ENCODE measurements at places on chromosomes 6 and 20.

DNA sequence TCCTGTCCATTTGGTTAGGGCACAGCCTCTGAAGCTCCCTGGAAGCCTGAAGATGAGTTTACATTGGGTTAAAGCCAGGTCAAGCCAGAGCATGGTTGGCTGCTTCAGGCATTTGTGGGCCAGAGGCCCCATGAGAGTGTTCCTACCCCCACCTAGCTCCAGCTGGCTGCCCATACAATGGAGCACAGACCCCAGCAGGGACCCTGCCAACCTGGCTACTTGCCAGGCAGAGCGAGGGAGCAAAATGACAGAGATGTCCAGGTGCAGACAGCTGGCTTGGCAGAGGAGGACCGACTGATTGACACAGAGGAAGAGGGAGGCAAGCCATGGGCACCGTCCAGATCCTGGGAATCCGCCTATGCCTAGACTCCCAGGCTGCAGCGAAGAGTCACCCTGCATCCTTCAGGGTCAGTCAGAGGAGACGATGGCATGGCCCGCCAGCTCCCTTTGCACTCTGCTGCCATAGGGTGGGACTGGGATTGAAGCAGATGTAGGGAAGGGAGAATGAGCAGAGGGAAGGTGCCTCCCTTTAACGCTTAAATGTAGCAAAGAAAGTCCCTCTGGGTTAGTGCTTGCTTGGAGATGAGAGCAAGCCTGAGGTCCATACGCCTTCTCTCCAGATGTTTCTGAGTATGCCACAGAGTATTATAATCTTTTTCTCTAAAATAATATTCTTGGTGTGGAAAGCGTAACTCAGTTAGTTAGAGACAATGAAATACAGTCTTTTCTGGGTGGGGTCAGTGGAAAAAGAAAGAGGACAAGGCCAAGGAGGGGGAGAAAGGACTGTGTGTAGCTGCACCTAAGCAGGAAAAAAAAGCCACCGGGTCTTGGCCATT, 77.6 kb upstream of the FYN start:
- no peak for DNase-seq

DNA sequence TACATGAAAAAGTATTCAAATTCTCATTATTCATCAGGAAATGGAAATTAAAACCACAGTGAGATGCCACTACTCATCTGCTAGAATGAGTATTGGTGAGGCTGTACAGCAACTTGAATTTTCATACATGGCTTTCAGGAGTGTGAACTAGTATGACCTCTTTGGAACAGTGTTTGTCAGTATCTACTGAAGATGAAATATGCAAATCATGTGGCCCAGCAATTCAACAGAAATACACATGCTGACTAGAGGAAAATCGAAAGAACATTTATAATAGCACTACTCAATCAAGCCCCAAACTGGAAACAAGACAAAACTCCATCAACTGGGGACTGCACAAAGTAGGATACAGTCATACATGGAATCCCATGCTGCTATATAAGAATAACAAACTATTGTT, 102.2 kb downstream of the DCDC2 start:
- DNase-seq: no peak

GRCh38 chr6:44132476-44132875, 5.1 kb downstream of the TMEM63B start:
- no peak for DNase-seq

DNA sequence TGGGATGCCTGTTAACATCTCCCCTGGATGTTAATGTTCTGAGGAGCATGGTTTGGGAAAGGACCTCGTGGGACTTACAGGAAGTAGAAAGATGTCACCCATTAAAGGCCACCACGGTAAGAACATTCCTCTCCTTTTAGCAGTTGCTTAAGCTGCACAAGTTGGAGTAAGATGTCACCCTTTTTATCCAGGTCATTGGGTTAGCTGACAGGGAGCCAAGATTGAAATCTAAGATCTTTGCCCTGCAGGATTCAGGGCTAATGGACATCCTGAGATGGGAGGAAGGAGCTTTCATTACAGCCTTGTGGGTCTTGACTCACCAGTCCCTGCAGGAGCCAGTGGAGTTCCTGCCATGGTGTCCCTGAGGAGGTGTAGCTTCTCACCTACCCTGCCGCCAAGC, 22.1 kb downstream of the PABPC1L start:
- no peak for DNase-seq

DNA sequence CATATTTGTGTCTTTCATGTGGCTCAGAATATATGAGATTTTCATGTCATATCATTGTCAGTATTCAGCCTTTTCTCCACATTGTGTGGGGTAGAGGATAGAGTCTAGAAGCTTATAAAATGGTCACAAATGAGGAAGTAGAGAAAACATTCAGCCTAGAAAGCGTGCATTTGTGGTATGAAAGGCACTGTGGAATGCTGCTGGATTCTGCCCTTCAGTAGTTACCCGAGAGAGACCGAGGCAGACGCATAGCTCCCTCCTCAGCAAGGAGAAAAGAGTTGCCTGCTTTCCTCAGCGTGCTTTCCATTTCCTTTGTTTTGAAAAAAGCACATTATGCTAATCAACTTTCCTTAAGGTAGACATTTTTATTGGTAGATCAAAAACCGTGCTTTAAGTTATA, 28.7 kb downstream of the MYB start:
- no peak for DNase-seq

GRCh38 chr6:125192610-125192930, 39.0 kb downstream of the TPD52L1 start:
- no peak for DNase-seq

DNA sequence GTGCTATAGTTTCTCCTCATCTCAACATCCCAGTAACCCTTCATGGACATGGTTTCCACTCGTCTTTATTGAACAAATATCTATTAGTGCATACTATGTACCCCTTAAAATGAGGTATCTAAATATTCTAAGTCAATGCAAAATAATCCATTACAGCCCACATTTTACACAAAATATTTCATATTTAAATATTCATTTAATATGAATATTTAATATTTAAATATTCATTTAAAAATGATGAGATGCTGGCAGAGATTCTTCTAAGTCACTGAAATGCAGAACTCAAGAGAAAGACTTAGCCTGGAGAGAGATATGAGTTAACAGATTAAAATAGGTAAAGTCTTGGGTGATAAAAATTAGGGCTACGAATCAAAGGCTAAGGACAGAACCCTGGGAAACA, 17.9 kb downstream of the EPB41L2 start:
- DNase-seq: no peak

DNA sequence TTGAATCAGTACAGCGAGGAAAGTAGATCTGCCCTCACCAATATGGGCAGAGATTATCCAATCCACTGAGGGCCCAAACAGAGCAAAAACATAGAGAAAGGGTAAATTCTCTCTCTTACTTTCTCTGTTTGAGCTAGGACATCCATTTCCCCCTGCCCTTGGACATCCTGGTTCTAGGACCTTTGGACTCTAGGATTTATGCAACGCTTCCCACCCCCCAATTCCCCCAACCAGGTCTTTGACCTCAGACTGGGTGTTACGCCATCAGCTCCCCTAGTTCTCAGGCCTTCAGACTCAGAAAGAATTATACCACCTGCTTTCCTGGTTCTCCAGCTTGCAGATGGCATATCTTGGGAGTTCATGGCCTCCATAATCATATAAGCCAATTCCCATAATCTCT, 10.2 kb upstream of the B3GAT2 start:
- DNase-seq: no peak

DNA sequence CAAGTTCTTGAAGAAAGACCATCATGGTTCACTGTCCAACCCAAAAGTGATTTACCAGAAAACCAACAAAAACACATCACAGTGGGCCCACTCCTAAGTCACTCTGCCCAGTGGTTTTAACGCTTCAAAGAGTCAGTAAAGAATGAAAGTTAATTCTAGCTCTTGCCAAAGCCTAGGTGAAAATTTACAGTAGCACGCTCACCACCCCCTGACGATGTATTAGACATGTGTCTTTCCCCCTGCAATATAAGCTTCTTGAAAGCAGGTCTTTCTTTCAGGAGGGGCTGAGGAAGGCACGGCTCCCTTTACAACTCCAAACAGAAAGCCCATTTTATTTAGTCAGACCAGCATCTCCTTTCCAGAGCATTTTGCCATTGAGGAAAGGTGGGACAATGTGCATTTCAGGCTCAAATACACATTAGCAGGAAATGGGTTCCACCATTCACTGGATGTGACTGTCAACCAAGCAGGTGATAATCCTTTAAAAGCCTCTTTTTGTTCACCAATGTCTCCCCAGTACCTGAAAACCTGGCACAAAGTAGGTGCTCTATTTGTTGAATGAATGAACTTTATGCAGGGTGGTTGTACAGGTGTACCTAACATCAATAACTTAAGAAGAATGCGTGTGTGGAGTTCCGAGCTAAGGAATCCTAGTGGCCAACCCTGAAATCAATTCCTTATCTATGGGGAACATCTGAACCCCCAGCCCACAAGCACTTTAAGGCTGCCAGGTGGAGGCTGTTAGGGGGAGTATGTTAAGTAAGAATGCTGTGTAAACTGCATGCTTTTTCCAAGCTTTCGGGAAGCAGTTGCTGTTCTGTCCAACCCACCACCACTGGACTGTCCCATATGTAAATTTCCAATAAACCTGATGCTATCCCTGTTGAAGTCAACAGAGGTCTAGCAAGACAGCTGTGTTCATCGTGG, 11.4 kb downstream of the EZR start:
- no peak for DNase-seq

Measured in stimulated activated CD8-positive, alpha-beta memory T cell treated with anti-CD3 and anti-CD28 coated beads, Interleukin-7, amount 100 ng/mL, for 24 hours (primary cell).